ENCODE measurements at places on chromosomes 3 and 15.

DNA sequence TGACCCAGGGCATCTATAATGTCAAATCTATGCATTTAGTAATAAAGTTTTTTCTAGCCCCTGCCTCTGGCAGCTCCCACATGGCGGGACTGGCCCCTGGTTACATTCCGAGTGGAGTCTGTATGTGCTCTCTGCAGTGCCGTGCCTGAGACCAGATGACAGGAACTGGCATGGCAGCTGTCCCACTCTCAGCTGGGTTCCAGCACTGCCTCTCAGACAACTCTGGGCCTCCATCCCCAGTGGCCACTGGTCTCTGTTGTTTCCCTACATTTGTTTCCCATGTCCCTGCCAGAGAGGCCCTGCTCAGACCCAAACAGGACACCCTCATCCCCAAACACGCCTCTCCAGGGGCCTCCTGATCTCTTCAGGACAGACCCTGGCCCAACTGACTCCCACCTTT lies 109.3 kb downstream of the OCA2 start:
- DNase-seq: no peak

- DNase-seq: peak; percentile 95
Measured at GRCh38 chr3:9862391-9863057, 17.5 kb downstream of the CIDEC start.

- no peak for DNase-seq
Measured at GRCh38 chr15:68326711-68327354, 49.3 kb downstream of the FEM1B start.

GRCh38 chr3:55554634-55555425 lies 67.7 kb upstream of the WNT5A start:
- DNase-seq: no peak

GRCh38 chr3:187946981-187947380 lies 201.7 kb upstream of the BCL6 start:
- DNase-seq: no peak

DNA sequence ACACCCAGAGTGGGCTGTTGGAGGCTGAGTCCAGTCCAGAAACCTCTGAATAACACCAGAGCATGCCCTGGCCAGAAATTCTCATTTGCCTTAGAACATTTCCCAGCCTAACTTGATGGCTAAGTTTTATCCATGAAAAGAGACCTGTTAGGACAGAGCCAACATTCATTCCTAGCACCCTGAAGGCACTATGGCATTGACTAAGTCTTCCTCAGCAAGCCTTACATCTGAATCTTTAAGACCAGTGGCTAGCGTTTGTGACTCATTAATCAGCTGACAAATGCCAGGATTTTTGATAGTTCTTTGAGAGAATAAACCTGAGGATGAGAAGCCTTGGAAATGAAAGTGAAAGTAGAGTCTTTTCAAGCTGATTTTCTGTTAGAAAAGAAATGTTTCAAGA lies 1087.1 kb upstream of the ALCAM start:
- no peak for DNase-seq

DNA sequence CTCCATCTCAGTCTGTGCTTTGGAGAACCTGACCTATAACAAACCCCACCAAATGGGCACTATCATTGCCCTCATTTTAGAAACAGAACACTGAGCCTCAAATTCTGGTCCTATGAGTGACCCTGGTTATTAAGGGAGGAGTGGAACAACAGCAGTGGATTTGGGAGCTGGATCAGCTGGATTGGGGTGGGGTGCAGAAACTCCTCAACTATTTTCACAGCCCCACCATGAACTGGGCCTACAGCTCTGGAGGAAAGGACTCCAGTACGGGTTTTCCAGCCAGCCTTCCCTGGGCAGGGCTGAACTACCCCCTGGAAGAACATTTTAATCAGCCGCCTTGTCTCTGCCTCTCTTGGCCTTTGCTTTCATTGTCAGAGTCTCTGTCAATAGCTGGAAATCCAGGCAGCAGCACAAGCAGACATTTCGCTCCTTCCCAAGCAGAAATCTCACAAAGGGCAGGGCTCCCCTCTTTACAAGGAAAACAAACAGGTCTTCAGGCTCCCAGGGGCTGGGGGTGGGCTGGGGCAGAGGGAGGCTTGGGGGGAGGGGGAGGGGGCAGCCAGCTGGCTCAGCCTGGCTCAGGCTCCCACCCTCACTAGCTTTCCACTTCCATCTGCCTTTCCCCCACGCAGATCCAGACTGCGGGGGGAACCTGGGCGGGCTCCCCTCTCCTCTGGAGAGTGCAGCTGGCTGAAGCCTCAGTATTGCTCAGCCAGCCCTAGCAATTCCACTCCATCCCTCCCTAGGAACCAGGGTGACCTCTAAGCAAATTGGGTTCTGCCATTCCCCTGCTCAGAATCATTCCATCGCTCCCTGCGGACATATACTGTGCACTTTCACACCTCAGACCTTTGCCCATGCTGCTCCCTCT lies 13.7 kb upstream of the TLE3 start:
- DNase-seq: peak; percentile 78
